ENCODE measurements at places on chromosomes 2 and 18.

DNA sequence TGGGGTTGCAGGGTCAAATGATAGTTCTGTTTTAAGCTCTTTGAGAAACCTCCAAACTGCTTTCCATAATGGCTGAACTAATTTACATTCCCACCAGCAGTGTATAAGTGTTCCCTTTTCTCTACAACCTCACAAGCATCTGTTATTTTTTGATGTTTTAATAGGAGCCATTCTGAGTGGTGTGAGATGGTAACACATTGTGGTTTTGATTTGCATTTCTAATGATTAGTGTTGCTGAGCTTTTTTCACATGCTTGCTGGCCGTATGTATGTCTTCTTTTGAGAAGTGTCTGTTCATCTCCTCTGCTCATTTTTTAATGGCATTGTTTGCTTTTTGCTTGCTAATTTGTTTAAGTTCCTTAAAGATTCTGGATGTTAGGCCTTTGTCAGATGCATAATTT lies 107.7 kb downstream of the PDE11A start:
- no peak for DNase-seq

DNA sequence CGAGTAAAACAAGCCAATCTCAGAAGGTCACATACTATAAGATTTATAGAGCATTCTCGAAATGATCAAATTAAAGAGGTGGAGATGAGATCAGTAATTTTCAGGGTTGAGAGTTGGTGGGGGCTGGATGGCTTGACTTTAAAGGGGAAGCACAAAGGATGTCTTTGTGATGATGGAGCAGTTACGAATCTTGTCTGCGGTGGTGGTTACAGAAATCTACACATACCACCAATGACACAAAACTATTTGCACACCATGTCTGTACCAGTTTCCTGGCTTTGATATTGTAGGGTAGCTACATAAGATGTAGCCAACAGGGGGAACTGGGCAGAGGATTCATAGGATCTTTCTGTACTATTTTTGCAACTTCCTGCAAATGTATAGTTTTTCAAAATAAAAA lies 190.6 kb upstream of the SMIM21 start:
- no peak for DNase-seq

GRCh38 chr2:170517538-170517937 lies 197.6 kb upstream of the SP5 start:
- no peak for DNase-seq

DNA sequence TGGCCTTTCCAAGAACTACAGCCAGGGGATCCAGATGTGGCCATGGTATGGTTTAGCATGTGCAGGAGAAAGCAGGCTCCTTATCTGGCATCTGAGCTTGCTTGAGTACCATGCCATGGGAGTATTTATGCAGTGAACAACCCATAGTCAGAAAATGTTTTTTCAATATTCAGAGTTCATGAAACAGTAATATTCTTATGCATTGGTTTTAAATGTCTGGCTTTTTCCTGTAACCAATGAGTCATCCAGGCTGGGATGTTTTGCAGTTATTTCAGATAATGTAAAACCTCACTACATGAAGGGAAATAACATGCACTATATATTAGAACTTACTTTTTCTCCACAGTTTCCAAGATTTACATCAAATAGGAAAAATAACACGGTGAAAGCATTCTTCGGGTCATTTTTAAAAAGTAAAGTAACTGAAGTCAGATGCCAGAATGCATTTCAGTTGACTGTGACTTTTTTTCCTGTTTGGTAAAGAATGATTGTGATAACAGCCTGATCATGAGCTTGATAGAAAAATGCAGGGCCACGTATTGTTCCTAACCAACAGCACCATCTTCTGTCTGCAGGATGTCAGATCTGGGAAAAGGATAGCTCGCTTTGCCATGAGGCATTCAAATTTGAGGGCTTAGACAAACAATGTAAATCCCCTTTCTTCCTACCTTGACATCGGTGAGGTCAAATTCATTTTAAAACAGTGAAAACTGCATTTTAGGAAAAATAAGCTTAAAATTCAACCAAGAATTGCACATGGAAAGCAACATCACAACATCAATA lies 152.8 kb downstream of the DSC3 start:
- DNase-seq = no peak

DNA sequence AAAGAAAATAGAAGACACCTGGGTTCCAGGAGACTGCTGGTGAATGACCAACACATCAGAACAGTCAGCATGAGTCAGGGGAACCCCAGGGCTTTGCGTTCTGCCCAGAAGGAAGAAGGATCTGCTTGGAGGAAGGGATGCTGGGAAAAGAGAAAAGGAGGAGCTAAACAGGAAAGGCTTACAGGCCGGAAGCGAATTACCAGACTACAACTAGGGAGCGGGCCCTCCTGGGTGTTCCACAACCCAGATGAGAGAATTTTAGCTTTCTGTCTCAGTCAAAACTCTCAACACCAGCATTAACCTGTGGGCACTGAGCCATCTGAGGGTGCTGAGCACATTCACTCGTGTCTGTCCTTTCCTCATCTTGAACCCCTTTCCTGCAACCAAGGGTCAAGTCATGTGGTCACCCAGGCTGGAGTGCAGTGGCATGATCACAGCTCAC lies 19.2 kb downstream of the CDC42EP3 start:
- DNase-seq = no peak

DNA sequence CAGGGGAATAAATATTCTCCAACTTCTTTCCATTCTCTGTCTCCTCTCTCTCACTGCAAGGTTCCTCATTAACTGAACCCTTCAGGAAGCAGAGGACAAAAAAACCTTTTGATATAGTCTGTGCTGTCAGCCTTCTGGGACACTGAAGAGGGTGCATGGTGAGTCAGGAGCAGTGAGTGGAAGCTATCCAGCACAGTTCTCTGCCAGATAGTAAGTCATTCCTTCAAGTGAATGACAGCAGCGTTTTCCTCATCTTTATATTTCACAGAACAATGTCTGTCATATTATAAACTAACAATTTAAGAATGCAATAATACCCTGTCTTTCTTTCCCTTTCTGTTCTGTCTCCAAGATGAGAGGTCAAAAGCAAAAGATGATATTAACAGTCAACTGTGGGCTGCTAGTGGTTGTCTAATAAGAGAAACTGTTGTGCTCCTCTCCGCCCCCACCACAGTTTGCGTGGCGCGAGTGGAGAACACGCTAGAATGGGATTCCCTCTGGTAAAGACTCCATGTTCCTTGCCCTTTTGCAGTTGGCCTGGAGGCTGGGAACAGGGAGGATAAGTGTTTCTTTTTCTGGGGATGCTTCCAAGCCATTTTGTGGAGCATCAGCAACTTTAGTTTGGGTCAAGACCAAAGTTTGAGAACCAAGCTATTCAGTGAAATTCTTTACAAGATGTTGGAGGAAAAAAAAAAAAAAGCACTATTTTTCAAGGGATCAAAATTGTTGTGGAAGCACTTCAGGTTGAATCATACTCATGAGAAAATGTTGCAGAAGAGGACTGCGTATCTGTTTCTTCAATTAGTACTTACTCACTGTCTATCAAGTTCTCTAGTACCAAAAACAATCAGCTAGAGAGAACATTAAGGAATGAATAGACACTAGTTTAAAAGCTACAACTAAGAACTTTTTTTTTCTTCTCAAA lies 430.2 kb downstream of the SETBP1 start:
- no peak for DNase-seq

GRCh38 chr2:67579806-67580205 lies 182.7 kb downstream of the ETAA1 start:
- no peak for DNase-seq

DNA sequence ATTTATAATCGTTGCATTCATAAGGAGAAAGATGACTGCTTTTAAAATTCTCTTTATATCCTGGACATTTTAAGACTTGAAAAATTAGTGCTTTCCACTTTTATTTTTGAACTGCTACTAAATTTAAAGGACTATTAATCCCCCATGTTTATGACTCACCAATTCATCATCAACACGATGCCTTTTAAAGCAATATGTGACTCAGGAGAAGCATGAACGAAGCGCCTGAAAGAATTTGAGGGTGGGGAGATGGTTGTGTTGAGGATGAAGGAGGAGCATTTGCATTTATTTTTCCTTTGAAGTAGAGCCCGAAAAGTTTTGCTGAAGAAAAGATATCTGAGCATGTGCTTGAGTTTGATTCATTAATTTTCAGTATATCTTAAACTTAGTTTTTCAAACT lies 192.2 kb upstream of the LRRTM1 start:
- no peak for DNase-seq

DNA sequence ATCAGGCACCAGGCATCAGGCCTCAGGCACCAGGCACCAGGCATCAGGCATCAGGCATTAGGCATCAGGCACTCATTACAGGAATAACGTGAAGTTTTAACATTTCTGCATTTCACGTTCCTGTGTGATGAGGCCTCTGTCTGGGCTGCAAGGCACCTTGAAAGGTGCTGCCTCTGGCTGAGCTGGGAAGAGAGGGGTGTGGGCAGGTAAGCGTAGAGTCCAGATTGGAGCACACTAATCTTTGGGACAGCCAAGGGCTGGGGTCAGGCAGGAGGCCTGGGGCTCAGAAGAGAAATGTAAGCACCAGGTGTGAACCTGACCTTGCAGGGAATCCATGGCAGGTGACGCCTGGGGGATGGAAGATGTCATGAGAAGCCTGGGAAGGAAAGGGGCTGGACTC lies 25.3 kb upstream of the SNTG2 start:
- DNase-seq = no peak

DNA sequence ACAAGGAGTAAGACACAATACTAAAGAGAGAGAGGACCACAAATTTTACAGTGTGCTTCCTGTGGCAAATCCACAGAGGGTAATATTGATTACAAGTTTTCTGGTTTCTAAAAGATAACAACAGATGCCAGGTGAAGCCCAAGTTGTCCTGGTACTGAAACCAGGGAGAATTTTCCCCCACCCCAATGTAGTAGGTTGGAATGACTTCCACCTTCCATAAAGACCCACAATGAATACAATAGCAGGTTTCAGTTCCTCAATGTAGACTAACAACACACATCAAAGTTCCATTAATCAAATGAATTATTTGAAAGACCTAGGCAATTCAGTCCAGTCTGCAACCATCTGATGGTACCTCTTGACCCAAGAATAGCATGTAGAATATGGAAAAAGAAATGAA lies 44.0 kb upstream of the TMEM247 start:
- DNase-seq = no peak

- no peak for DNase-seq
Measured at GRCh38 chr2:218406949-218407618, 7.4 kb downstream of the CTDSP1 start.

DNA sequence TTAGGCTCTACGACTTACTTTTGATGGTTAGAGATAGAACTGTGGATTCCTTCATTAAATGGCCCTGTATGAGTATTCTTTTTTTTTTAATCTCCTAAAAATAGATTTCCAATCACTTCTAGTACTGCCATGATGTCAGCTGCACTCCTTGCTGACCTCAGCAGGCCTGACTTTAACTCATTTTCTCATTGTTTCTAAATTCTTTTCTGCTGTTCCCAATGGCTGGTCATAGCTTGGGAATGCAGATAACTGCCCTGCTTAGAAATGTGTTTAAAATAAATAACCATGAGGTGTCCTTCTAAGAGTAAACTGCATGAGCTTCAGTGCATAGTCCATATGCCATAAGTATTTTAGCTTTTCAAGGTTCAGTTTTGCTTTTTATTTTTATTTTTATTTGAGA lies 15.7 kb downstream of the CCDC85A start:
- no peak for DNase-seq

- DNase-seq = no peak
Measured at GRCh38 chr2:222952204-222952603, 91.4 kb downstream of the ACSL3 start.

DNA sequence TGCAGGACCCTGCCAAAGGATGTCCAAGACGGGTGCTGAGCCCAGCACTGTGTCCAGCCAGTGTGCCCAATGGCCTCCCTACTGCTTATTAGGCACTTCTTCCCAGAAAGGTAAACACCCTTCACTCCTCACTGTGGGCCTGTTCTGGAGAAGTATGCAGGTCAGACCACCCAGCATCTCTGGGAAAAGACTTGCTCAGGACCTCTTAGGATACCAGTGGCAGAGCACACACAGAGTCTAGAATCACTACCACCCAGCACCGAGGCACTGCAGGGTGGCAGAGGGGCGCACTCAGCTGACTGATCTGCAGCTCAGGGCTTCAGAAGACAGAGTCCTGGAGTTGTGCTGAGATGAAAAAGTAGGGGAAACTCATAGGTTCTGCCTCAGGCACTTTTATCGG lies 25.8 kb downstream of the XDH start:
- no peak for DNase-seq

DNA sequence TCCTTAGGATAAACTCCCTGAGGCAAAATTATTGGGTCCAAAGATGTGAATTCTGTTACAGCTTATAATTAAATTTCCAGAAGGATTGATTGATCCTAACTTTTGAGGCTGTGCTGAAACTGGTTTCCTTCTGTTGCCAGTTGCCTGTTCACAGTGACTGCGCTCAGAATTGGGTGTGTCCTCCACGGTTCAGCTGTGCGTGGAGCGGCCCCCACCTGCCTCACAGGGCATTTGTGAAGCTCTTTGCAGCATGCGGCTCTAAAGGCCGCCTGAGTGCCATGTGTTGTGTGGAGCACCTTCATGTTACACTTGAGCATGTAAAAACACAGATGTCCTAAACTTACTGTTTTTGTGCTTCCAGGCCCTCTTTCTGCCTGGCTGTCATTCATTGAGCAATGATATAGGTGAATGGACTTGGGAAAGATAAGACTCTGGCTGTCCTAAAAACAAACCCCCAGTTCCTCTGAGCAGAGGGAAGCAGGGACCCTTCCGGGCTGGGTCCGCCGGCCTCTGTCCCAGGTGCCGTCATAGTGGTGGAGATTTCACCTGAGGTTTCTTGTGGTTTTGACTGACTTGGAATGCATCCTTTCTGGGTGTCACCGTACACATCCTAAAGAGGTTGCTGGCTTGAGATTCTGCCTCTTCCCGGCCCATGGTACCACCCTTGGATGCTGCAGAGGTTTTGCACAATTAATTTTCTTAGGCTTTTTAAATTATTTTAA lies 173.6 kb downstream of the LDLRAD4 start:
- DNase-seq = no peak

DNA sequence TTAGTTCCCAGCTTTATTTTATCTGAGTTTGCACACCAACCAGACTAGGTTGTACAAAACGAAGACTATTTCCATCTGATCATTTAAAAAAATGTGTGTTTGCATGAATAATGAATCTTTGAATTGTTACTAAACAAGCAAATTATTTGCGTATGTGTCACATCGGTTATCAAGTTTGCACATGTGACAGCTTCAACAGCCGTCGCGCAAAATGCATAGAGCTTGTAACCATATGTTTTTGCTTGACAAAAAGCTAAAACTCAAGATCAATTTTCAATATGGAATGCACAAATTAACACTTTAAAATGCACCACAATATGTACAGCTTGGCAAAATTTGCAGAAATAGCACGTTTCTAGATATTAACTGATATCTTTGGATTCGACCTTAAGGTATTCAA lies 184.1 kb downstream of the PTGR3 start:
- DNase-seq = no peak

Data from GM12864 (cell line).